ENCODE measurements at places on chromosomes 11 and 22.
A peak's percentile ranks its signal among the peaks of the same experiment; 100 is the strongest.

DNA sequence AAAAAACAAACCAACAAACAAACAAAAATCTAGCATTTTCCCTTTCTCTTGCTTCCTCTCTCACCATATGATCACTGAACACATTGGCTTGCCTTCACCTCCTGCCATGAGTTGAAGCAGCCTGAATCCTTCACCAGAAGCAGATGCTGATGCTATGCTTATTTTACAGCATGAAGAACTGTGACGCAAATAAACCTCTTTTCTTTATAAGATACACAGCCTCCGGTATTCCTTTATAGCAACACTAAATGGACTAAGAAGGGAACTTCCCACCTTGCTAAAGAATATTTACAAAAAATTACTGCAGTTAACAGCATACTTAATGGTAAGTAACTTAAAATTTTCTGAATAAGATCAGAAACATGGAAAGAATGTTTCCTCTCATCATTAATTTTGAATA, 27.7 kb upstream of the TEAD1 start:
- no peak for DNase-seq

DNA sequence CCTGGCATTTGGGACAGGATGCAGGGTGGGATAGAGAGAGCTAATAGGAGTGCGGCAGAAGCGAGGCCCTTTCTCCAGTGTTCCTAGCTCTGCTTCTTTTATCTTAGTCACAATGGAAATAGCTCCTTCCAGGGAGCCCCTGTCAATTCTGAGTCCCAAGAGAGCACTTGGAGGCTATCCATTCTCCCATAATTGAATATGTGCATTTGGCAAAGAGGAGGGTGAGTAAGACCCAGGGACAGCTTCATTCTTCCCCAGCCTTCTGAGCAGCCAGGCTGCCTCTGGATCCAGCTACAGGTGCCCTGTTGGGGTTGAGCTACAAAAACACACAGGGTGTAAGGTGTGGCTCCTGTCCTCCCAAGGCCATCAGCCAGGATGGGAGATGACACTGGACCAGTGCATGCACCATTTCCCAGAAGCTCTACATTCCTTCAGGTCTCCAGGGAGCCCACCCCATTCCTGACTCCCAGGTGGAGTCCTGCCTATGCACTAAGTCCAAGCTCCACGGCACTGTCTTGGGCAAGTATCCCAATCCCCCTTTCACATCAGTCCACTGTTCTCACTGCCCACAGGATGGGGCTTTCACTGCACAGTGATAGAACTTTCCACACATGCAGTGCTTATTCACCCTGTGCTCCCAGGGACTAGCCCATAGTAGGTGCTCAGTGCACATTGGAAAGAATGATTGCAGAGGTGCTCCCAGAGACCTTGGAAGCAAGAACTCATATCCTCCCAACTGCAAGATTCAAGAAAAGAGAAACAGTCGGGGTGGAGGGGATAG, 6.2 kb downstream of the MS4A10 start:
- DNase-seq: no peak

DNA sequence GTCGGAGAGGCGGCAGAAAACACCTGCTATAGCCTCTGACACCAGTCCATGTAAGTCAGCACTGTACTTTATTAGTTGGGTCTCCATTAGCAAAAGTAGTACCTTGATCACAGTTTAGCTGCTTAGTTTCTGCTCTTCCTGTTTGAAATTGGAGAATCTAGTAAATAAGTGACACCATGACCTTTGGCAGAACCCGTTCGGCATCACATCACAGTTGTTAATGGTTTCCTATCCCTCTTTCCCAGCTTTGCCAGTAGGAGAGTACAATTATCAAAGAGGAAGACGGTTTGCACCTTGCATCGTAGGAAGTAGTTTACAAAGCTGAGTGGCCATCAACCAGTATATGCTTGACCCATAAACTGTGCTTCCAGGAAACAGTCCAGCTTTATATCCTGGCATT, 101.8 kb downstream of the TRIM44 start:
- no peak for DNase-seq

DNA sequence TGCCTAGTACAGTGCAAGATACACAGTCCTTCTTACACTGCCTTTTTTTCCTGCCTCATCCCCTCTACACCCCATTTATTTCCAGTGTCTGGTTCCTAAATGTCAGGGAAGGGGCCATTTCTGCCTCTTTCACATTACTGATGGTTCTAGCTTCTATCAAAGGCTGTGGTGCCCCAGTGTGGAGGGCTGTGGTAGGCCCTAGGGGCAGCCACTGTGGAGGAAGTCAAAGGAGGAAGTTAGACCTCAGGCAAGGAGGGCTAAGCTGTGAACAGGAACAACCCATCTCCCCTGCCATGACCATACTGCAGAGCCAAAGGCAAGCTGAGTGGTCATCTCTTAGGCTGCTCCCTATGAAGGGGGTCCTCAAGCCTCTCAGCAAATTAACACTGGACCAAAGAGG, 81.9 kb upstream of the CRTAM start:
- no peak for DNase-seq

DNA sequence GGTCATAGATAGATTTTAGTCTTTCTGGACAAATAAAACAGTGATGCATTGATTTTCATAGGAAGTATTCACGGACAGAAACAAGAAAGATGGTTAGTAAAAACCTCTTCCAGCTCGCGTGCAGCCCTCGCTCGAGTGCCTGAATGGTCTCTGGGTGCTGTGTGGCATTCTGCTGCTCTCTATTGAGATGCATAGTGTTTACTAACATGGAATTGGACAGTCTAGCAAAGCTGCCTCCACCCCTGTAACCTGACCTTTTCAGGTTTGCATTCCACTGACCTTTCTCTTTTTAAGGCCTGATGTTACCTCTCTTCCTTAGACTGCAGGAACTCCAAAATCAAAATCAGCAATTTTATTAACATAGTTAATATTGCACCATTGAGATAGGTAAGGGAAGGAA, 643.4 kb downstream of the JRKL start:
- no peak for DNase-seq

DNA sequence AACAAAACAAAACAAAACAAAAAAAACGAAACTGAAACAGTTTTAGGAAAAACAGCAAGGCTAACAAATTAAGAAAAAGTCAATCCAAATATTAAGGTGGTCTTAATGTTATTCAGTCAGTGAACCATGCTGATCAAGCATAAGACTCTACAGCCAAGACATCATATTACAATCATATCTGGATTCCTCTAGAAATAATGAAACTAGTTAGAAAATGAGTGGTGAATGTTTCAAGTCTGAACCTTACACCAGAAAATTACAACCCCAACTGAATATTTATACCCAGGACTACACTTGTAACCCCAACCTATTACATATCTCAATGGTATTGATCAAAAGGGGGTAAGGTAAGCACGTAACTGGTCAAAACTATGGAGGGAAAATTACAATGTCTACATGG, 48.8 kb downstream of the ACAT1 start:
- no peak for DNase-seq

DNA sequence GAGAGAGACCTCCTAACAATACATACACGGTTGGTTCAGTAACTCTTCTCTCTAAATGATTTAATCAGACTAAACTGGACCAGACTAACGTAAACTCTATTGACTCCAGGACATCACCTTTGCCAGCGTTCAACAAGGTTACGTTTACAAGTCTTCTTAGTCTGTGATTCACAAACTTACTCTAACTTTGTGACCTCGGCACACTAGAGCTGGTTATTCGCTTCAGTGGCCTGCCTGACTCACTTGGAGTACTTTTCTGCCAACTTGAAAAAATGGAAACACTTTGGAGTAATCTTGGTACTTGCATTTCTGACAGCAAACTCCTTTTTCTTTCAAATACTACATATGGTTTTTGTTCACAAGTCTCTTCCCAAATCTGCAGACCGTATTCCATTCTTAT, 26.2 kb downstream of the MTMR2 start:
- no peak for DNase-seq

DNA sequence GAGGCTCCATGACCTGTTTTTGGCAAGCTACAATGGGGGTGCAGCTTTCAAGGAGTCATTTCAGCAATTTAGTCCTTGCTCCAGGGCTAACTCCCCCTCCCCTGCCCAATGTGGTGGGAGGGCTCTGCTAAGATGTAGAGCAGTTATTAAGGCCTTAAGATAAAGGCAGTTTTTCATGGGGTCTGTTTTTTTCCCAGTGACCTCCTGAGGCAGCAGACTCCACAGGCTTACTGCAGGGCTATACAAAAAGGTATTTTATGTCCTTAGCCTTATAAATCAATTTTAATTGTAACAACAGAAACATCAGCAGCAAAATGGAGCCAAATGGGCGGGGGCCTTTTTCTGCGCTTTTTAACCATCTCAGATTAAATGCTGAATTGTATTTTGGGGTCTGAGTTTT, 192.3 kb downstream of the KIRREL3 start:
- DNase-seq: no peak

DNA sequence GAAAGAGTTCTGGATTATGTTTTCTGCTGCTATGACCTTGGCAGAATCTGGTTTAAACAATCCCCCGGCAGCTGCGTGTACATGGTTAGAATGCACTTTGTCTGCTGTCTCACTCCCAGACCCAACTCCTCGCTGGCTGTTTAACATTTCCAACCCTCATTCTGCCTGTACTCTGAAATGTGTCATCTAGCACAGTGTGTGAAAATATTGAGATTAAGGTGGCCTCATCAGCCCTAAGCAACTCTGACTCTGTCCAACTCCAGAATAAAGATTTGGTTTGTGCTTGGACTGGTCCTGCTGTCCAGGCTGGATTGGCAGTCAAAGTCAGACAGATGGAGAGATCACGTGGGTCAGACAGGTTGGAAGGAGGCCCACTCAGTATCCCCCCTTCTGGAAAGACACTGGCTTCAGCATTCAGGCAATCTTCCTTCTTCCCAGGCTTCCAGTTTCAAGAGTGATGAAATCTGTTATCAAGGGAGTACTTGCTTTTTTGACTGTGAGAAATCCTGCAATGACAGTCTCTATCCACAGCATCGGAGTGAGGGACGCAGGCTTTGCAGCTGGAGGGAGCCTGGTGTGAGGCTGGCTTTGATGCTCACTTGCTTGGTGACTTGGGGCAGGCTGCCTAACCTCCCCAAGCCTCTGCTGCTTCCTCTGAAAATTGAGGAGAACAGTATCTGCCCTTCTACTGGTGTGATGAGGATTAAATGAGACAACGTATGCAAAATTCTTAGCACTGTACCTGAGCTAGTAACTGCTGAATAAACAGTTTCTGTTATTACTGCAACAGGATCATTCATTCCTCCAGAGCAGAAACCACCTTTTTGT, 29.8 kb downstream of the ABTB2 start:
- DNase-seq: peak; percentile 40

- no peak for DNase-seq
These were observed 7.4 kb downstream of the CLNS1A start for GRCh38 chr11:77630157-77630710.

- no peak for DNase-seq
These were observed 250.7 kb upstream of the ARHGAP20 start for GRCh38 chr11:110962921-110963320.

DNA sequence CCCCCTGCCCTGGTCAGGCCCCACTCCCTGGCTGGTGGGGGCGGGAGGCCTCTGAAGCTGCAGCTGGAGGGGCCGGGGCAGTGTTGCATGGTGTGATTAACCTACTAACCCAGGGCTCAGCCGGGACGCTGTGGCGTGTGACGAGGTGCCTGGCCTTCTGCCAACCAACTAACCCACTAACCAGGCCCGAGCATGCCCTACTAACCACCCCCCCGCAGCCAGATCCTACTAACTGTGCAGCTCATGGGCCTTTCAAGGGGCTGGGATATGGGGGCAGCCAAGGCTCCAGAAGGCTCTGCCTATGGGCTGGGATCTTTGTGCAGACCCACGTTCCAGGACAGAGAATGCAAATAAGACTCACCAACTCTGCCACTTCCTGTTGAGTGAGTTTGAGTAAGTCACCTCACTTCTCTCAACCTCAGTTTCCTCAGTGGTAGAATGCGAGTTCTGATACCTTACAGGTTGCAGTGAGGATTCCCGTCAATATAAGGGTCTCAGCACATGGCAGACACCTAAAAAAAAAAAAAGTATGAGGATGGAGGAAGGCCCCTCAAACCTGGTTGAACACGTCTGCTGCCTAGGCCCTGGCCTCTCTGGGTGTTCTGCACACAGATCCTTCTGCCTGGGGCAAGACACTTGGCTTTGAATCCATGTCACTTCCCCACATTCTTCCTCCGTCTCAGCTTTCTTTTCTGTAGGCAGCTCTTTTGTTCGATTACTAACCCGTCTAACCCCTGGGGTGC, 14.1 kb downstream of the MIAT start:
- no peak for DNase-seq

- no peak for DNase-seq
These were observed 802 bp downstream of the ATG2A start for GRCh38 chr11:64916040-64916774.

GRCh38 chr11:40384991-40385390, 1074.5 kb downstream of the LRRC4C start:
- no peak for DNase-seq

DNA sequence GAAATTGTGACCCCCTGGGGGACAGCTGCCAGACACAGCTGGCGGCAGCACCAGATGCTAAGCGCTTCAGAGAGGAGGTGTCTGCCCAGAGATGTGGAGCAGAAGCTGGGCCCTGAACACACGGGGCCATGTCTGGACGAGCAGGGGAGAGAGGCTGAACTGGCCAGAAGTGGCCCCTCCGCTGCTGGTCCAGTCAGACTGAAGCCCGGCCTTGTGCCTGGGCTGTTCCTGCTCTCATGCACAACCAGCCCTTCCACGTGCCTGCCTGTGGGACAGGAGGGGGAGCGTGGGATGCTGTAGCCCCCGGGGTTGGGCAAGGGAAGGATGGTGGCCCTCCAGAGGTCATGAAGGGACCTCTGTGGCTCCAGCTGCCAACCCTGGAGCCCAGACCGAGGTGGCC, 1.8 kb downstream of the ADM2 start:
- no peak for DNase-seq

GRCh38 chr22:29994943-29995342, 85.3 kb upstream of the HORMAD2 start:
- DNase-seq: peak; percentile 78

GRCh38 chr11:111694851-111695250, 71.3 kb downstream of the PPP2R1B start:
- DNase-seq: no peak

DNA sequence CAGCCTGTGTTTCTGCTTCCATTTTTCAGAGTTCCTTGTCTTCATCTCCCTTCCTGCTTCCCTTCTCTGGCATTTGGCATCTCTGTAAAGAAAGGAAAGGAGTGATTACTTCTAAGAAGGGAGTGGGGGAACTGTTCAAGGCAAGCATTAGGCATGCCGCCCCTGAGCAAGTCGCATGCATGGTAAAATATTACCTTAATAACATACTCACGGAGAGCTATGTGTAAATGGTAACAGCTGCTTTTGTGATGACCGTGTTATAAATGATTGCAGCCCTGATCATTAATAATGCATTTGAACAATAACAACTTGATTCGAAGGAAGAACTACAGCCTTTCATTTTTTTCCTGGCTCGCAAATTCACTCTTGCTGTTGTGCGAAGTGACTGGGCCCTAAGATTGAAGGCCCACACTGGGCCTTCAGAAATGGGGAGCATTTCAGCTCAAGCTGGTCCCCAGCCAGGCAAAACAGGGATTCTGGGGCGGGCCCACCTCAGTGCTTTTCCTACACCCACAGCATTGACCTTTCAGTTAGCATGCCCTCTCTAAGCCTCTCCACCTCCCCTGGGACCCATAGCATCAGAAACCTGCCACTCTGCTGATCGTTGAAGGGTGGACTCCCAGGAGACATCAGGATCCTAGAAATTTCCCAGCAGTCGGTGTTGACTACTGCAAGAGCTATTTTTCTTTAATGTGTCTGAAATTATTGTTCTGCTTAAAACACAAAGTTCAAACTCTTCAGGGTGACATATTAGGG, 263.0 kb upstream of the CADM1 start:
- DNase-seq: no peak

Measured in WERI-Rb-1 (cell line).